Endodermal cell (in vitro differentiated cells): ENCODE measurements at places on chromosomes 7 and 10.
A peak's percentile ranks its signal among the peaks of the same experiment; 100 is the strongest.

GRCh38 chr10:17410907-17411306 is 43.5 kb downstream of the ST8SIA6 start:
- no peak for DNase-seq

- no peak for DNase-seq
Measured at GRCh38 chr10:19908991-19909696, 92.9 kb downstream of the PLXDC2 start.

DNA sequence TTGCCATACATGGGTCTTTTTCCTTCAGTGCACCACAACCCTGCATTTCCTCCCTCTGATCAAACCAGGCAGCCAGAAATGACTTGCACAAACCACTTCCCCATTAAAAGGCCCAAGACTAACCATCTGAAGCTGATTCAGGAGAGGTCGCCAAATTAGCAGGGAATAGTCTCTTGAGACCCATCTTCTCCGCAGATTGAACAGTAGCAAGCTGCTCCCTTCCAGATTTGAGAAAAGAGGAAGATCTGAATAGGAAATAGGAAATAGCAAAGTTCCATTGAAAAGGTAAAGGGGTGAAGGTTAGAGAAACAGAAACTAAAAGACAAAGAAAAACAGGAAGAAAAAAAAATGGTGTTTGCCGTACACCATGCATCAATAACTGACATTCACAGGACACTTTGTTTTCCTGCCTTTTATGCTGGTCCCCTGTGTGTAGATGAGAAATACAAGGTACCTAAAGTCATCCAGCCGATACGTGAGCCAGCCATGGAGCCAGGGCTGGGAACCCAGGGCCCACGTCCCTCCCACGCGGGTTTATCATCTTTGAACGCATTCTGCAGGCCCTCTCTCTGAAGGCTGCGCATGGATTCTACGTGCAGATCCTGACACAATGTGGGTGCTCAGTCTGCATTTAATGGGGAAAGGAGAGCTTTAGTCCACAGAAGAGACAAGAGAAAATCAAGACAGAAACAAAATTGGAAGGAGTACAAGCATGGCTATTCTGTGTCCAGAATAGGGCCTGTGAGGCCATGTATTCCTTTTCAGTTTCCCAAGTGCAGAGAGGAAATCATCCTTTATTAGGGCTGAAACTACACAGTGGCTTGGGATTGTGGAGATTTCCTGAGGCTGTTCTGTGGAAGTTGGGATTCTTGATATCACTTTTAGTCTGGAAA is 268.4 kb upstream of the NPVF start:
- no peak for DNase-seq

DNA sequence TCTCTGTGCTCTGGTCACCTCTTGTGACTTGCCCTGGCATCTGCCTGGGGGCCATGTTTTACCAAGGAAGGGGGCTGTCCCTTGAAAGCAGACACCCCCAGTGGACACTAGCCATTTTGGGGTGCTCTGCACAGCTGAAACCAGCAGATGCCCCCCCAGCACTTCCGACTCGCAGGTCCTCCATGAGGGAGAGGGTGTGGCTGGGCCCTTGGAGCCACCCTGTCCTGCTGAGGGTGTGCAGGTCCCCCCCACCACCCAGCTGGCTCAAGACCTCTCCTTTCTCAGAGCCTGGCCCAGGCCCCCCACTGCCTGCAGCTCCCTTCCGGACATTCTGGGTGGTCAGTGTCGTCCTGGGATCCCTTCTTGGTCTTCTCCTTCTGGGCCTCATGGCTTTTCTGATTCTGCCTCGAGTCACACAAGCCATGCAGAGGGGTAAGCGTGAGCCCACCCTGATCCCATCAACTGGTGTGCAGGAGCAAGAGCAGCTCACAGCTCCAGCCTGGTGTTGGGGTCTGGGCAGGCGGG is 12.3 kb downstream of the SCART1 start:
- DNase-seq: no peak

DNA sequence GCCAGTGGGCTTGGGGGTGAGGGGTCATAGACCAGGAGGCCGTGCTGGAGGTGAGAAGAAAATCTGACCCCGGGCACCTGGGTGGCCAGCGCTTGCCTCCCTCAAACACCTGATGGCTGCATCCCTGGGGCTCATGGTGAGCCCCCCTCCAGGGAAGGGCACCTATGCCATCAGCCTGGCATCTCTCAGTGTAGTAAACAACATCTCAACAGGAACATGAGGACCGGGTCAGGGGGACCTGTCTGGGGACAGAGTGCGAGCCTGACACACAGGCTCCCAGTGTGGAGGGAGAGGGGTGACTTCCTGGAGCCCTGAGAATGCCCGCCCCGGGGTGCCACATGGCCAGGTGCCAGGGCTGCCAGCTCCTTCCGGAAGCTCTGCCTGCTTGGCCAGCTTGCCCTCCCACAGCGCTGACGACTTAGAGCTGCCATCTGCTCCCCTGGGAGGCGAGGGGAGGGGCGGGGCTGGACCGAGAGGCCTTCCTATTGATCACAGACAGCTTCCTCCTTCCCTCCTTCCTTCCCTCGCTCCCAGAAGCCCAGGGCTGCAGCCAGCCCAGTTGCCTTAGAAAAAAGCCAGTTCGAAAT is 12.3 kb downstream of the STX1A start:
- no peak for DNase-seq

DNA sequence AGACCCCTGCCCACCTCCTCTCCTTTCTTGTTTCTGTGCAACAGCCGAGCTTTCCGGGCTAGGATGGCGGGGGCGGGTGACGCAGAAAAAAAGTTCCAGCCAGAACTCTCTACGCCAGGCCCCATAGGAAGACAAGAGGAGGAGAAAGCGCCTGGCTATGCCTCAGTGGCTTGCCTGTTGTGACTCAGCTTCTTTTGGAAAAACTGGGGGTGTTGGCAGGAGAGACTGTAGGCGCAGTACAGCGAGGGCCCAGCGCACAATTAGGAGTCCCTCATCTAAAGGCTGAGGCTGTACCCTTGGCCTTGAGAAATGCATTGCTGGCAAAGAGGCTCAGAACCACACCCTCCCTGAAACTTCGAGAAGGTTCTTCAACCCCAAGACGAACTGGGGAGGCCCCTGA is 28.0 kb upstream of the KPNA7 start:
- no peak for DNase-seq

- DNase-seq: peak; percentile 10
Measured at GRCh38 chr10:48926255-48926654, 13.4 kb downstream of the LRRC18 start.

DNA sequence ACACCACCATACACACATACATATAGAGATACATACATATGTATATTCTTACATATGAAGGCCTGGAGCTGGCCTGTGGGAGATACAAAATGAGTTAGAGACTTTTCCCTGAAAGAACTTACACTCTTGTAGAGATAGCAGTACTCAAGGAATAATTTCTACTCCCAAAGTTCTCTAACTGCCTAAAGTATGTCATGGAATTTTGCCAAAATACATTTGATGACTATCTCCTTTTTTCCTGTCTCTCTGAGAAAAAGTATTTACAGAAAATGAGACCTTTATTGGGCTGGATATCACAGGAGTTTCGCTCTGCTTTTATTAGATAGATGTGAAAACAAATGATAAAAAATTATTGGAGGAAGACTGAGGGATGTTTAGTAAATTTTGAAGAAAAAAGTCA is 220.1 kb downstream of the POU6F2 start:
- DNase-seq: no peak

DNA sequence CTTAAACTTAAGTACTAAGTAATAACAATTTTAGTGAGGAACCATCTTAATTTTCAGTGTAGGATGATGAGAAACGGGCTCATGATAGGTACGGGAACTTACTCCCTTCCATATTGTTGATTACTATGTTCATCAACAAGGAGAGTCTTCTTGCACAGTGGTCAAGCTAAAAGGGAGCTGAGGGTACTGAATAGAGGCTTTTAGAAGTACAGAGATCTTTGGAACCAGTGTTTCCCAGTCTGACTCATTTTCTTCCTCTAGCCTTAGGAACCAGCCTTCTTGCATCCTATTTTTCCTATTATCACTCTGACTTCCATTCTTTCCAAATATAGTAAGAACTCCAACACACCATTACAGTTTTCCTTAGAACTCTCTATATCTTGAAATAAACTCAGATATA is 17.6 kb upstream of the SEMA3D start:
- DNase-seq: no peak

GRCh38 chr10:9858816-9859215 is 1158.9 kb upstream of the CELF2 start:
- no peak for DNase-seq

DNA sequence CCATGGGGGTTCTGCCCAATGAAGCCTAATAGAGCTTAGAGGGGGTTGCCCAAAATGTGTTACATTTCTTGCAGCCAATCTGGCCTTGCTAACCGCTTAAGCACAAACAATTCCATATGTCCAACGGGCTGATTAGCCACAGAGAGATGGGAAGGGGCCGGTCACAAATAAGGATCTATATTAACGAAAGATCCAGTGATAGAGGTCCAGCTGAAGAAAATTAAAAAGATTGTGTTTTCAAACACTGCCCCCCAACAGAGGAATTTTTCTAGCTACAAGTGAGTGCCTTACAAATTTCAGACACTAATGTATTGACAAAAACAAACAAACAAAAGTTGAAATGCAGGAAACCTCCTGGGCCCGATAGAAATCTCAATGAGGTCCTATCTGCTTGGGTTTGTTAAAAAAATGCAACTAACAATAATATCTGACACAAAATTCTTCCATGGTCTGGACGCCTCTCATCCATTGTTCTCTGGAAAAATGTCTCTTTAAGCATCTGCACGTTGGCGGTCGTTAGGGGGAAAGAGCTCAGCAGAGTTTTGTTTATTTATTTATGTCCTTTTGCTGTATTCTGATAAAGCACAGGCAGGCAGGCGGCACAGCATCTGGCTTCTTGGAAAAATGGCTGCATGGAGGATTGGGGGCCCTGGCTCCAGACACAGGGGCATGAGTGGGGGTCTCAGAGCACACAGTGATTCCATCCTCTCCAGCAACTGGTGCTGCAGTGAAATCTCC is 402.0 kb downstream of the RPS24 start:
- no peak for DNase-seq

- DNase-seq: no peak
Measured at GRCh38 chr7:25963733-25964132, 188.3 kb upstream of the NFE2L3 start.

DNA sequence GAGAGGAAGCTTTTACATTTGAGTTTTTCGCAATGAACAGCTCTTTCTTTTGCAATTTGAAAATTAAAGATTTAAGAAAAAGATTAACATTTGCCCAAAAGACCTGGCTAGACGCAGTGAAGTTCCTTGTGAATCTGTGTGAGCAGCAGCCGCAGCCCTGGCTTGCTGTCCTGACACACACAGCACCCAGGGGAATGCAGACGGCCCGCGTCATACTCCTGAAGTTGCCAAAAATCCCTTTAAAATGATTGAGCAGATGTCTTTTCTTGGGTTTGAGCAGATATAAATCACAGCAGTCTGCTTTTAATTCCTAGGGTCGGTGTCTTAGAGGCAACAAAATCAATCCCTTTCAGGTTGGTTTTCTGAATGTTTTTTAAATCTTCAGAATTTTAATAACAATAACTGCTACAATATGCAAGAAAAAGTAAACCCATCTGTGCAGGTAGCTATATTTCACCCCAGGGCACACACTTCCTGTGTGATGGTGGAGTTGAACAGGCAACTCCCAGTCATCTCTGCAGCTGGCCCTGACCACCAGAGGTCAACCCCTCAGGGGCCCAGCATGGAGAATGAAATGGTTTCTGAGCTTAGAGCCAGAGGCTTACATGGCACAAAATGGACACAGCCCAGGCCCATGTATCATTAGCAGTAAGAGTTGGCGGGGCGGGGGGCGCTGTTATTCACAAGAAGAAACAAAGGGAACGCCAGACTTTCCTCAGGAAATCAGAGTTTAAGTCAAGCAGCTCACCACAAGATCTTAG is 32.2 kb upstream of the TRIL start:
- no peak for DNase-seq

- DNase-seq: no peak
Measured at GRCh38 chr7:67843001-67843565, 846.5 kb downstream of the TYW1 start.

- no peak for DNase-seq
Measured at GRCh38 chr10:103789771-103790201, 65.6 kb downstream of the SH3PXD2A start.

GRCh38 chr7:105222953-105223352 is 165.8 kb downstream of the SRPK2 start:
- DNase-seq: no peak

GRCh38 chr7:27750316-27750715 is 10.4 kb downstream of the TAX1BP1 start:
- DNase-seq: no peak

GRCh38 chr7:158445421-158446175 is 142.0 kb downstream of the PTPRN2 start:
- peak; percentile 70 for DNase-seq

- peak; percentile 83 for DNase-seq
Measured at GRCh38 chr10:124447751-124448466, 1.9 kb downstream of the NKX1-2 start.

DNA sequence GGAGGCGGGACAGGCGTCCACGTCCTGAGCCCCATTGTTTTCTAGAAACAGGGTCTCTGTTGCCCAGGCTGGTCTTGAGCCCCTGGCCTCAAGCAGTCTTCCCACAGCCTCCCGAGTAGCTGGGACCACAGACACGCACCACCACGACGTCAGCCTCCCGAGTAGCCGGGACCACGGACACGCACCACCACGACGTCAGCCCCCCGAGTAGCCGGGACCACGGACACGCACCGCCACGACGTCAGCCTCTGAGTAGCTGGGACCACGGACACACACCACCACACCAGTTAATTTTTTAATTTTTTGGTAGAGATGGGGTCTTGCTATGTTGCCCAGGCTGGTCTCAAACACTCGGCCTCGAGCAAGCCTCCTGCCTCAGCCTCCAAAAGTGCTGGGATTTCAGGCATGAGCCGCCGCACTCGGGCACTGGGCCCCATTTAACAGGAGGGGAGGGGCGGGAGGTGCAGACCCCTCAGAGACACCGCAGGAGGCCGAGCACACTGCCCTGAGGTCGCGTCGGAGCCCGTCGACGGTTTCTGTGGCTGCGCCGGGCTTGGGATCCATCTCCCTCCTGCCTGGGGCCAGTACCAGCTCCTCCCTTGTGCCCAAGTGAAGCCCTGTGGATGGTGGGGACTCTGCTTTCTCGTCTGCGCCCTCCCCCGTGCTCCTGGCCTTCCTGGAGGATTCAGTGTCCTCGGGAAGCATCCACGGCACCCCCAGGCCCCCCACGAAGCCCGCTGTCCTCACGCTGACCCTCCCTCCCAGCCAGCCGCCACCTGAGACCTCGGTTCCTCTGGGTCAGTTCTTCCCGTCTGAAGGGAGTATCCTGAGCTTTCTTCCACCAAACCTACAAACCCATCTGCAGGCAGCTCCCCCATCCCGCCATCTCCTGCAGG is 13.0 kb downstream of the FAM20C start:
- DNase-seq: no peak

DNA sequence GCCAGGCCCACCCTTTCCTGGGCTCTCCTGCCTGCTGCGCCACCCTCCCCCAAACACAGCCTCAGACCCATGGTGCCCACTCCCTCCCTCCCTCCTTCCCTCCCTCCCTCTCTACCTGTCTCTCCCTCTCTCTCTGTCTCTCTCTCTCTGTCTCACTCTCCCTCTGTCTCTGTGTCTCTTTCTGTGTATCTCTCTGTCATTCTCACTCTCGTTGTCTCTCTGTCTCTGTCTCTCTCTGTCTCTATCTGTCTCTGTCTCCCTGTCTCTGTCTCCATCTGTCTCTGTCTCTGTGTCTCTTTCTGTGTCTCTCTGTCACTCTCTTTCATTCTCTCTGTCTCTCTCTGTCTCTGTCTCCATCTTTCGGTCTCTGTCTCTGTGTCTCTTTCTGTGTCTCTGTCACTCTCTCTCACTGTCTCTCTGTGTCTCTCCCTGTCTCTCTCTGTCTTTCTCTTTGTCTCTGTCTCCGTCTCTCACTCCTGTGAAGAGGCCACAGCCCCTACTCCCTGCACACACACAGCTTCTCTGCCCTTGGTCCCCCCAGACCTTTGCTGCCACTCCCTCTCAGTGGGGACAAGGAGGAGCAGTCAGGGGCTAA is 51.5 kb downstream of the CALML3 start:
- DNase-seq: no peak
